Suprapubic skin (tissue), 4 donors: ENCODE measurements at places on chromosomes 4 and X. TPM values are rescaled to one million over a fixed set of nuclear protein-coding genes. Genes with fewer than 3 reads are reported as not detected.

Gene BST1
- 3.9 TPM for total RNA-seq

Gene ADAMTS3
- total RNA-seq: 0.21 TPM

Gene MAGEB17
- total RNA-seq: not detected

Gene SPANXB1
- not detected for total RNA-seq

Gene ADH4
- total RNA-seq: 0.89 TPM

Gene VCX
- total RNA-seq: not detected

Gene CLIC2
- total RNA-seq: 9.2 TPM

Gene TMPRSS11B
- total RNA-seq: not detected

GRCh38 chrX:47030339-47030738 is 47.9 kb upstream of the RGN start:
- H3K27ac ChIP-seq: no peak overlapping the region
- no peak overlapping the region for H3K4me3 ChIP-seq
- DNase-seq: no peak
- no peaks in the 10 kb centered on the region for H3K36me3 ChIP-seq
- no peaks in the 10 kb centered on the region for H3K27me3 ChIP-seq

GRCh38 chr4:76388160-76388908 is 32.6 kb downstream of the CCDC158 start:
- DNase-seq: no peak
- H3K27me3 ChIP-seq: no peaks in the 10 kb centered on the region
- no peaks in the 10 kb centered on the region for H3K36me3 ChIP-seq
- no peak overlapping the region for H3K27ac ChIP-seq
- no peak overlapping the region for H3K4me3 ChIP-seq
- no peaks in the 10 kb centered on the region for H3K4me1 ChIP-seq

GRCh38 chrX:103656617-103657016 is 27.8 kb downstream of the TCEAL1 start:
- no peak overlapping the region for H3K27ac ChIP-seq
- H3K36me3 ChIP-seq: no peaks in the 10 kb centered on the region
- no peaks in the 10 kb centered on the region for H3K27me3 ChIP-seq

DNA sequence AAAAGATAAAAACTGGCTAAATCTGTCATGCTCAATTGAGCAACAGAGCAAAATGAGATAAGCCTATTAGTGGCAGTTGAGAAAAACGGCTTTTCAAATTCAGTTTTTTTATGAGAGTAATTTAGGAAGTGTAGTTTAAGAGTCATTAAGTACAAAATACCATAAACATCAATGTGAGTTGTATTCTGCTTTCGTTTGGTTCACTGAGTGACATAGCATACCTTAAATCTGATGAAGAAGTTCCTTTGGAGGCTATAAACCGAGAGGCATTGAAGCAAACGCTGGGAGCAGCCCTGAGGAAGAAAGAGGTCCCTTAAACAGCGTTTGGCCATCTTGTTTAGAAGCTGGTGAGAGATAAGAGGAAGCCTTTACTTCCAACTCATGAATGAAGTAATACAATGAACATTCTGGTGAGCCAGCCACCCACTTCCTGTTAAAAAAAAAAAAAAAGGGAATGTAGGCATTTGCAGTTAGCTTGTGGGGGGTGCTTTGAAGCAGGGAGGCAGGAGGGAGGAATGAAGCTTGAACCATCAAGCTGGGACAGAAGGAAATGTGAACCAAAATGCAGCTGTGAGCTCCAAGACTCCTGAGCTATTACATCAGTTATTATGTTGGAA is 132.3 kb downstream of the ZNF330 start:
- H3K4me3 ChIP-seq: no peak overlapping the region
- H3K36me3 ChIP-seq: no peaks in the 10 kb centered on the region
- no peaks in the 10 kb centered on the region for H3K27me3 ChIP-seq
- no peak overlapping the region for H3K27ac ChIP-seq
- H3K4me1 ChIP-seq: no peaks in the 10 kb centered on the region

DNA sequence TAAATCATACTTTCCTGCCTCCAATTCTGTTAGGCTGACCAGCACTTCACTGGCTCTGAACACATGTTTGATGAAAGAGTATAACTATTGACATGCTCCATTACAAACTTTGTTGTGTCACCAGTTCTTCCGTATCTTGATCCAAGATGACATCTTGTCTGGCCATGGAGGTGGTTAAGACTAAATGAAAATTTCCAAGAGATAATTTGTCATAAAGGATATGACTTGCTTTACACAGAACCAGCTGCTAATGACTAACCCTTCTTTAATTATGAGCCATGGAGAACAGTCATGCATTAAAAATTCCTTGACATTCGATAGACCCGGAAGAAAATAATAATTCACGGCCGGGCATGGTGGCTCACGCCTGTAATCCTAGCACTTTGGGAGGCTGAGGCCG is 17.7 kb upstream of the N4BP2 start:
- H3K27ac ChIP-seq: no peak overlapping the region
- no peaks in the 10 kb centered on the region for H3K36me3 ChIP-seq
- no peak overlapping the region for H3K4me3 ChIP-seq
- no peaks in the 10 kb centered on the region for H3K4me1 ChIP-seq
- no peak for DNase-seq
- no peaks in the 10 kb centered on the region for H3K27me3 ChIP-seq

- DNase-seq: no peak
- H3K27me3 ChIP-seq: no peaks in the 10 kb centered on the region
- H3K36me3 ChIP-seq: no peaks in the 10 kb centered on the region
- H3K4me3 ChIP-seq: no peak overlapping the region
- no peak overlapping the region for H3K27ac ChIP-seq
Measured at GRCh38 chrX:11430271-11430670, 137.1 kb downstream of the AMELX start.

DNA sequence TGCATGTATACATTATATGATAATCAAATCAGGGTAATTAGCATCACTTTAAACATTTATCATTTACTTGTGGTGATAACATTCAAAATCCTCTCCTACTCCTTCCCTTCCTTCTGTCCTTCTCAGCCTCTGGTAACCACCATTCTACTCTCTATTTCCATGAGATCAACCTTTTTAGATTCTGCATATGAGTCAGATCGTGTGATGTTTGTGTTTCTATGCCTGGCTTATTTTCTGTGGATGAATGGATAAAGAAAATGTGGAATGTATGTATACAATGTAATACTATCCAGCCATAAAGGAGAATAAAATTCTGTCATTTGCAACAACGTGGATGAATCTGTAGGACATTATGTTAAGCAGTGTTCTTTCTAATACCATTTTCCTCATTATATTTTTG is 123.9 kb downstream of the NAA11 start:
- no peak overlapping the region for H3K27ac ChIP-seq
- no peaks in the 10 kb centered on the region for H3K27me3 ChIP-seq
- H3K36me3 ChIP-seq: no peaks in the 10 kb centered on the region

DNA sequence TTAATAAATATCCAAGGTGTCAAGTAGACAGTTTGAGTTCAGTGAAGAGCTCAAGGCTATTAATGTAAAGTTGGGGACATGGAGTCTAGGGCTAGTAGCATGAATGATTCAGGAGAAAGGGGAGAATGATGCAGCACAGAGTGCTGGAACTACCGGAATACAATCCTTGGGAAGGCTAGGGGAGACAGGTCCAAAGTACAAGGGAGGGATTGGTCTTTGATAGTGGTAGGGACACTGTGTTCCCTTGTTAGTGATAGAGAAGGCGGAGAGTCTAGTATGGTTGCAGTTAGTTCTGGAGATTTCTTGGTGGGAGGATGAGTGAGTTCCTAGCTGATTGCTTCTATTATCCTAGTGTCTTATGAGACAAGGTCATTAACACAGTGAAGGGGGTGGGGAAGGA is 8.7 kb downstream of the GCNA start:
- DNase-seq: no peak
- H3K27ac ChIP-seq: no peak overlapping the region
- no peaks in the 10 kb centered on the region for H3K36me3 ChIP-seq
- no peaks in the 10 kb centered on the region for H3K27me3 ChIP-seq
- H3K4me3 ChIP-seq: no peak overlapping the region

- peak overlapping the region; percentile 96 for H3K27ac ChIP-seq
- H3K27me3 ChIP-seq: no peaks in the 10 kb centered on the region
- DNase-seq: no peak
- peaks cover 16% of the 10 kb centered on the region for H3K36me3 ChIP-seq
- H3K4me1 ChIP-seq: peaks cover 17% of the 10 kb centered on the region
Measured at GRCh38 chr4:125091-125771, 930 bp downstream of the ZNF718 start.

GRCh38 chrX:131975851-131976250 is 47.3 kb upstream of the STK26 start:
- H3K4me3 ChIP-seq: no peak overlapping the region
- H3K27me3 ChIP-seq: no peaks in the 10 kb centered on the region
- no peak overlapping the region for H3K27ac ChIP-seq
- H3K36me3 ChIP-seq: no peaks in the 10 kb centered on the region
- DNase-seq: no peak
- H3K4me1 ChIP-seq: no peaks in the 10 kb centered on the region

DNA sequence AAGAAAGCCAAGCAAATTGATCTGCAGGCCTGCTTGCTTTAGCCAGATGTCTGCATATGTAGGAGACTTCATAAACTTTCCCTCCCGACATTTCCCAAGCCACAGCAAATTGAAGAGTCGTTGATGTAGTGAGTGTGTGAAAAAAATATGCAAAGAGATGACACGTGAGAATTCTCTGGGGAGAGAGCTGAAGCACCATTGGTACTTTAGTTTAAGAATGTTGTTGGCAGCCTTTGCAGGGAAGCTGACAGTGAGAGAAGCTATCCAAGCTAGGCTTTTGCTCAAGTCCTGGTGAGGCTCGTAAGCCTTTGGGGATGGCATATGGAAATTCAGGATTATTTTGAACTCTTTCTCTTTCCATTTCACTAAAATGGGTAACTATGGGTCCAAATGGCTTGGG is 87.5 kb downstream of the GLRA2 start:
- H3K36me3 ChIP-seq: no peaks in the 10 kb centered on the region
- H3K27ac ChIP-seq: no peak overlapping the region
- no peaks in the 10 kb centered on the region for H3K4me1 ChIP-seq
- H3K4me3 ChIP-seq: no peak overlapping the region
- H3K27me3 ChIP-seq: no peaks in the 10 kb centered on the region
- no peak for DNase-seq

DNA sequence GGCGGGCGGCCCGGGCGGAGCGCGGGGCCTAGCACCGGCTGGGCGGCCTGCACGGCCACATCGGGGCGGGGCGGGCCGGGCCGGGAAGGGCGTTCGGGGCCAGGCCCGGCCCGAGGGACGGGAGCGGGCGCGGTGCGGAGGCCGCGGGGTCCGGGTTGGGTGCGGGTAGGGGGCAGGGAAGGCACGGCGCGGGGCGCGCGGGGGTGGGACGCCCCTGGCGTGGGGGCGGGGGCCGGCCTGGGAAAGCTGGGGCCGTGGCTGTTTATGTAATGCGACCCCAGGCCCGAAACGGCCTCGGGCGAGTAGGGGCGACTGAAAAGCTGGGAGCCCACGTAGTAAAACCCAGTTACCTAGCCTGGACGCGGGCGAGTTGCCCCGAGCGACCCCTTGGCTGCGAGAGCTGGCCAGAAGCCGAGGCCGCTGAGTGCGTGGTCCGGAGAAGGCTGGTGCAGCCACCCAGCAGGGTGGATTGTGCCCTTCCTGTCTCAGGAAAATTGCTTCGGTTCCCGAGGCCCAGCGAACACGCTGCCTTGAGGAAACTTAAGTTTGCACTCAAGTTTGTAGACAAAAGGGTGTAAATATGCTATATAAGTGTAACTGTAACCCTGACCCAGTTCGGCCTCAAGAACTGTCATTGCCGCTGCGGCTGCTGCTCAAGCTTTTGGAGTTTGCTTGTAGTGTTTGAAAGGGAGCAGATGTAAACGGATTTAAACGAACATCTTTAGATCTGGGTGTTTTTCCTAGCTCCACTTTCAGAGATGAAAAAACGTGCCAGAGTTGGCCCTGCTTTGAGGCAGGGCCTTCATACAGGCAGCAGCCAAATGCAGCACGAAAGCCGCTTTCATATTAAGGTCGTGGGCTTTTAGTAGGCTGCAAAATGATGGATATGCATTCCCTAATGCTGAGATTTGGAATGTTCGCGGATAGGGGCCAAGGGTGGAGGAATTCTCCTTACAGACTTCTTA is 674 bp downstream of the SEC24B start:
- peaks cover 55% of the 10 kb centered on the region for H3K4me1 ChIP-seq
- H3K27me3 ChIP-seq: no peaks in the 10 kb centered on the region
- peak overlapping the region; percentile 94 for H3K27ac ChIP-seq
- H3K4me3 ChIP-seq: peak overlapping the region; percentile 89
- no peaks in the 10 kb centered on the region for H3K36me3 ChIP-seq
- DNase-seq: peak; percentile 79

DNA sequence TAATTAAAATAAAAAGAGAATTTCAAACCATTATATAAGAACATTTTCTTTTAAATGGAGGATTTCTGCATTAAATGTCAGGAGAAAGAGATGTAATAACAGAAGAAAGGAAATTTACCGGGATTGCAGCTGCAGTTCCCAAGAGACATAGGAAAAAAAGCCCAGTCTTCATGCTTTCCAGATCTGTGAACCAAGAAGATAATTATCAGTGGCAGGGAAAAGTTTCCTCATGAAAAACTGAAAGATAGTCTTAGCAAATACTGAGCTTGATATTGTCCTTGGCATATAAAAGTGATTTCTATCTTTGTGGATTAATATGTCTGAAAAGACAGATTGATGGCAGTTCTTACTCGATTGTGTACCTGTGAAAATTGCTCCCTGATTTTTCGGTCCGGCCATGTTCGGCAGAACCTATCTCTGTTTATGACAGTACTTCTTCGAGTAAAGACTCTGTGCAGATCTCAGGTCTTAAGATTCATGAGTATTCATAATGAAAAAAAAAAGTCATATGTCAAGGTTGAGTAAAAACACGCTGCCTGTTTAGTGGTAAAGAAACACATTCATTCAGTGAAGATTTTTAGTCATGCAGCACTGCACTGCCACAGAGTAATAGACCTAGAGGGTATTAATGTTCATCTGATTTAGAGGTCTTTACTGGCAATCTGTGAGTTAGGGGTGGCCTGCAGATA is 29.6 kb downstream of the SPARCL1 start:
- H3K4me1 ChIP-seq: peaks cover 24% of the 10 kb centered on the region
- no peak overlapping the region for H3K4me3 ChIP-seq
- DNase-seq: no peak
- H3K27ac ChIP-seq: no peak overlapping the region

DNA sequence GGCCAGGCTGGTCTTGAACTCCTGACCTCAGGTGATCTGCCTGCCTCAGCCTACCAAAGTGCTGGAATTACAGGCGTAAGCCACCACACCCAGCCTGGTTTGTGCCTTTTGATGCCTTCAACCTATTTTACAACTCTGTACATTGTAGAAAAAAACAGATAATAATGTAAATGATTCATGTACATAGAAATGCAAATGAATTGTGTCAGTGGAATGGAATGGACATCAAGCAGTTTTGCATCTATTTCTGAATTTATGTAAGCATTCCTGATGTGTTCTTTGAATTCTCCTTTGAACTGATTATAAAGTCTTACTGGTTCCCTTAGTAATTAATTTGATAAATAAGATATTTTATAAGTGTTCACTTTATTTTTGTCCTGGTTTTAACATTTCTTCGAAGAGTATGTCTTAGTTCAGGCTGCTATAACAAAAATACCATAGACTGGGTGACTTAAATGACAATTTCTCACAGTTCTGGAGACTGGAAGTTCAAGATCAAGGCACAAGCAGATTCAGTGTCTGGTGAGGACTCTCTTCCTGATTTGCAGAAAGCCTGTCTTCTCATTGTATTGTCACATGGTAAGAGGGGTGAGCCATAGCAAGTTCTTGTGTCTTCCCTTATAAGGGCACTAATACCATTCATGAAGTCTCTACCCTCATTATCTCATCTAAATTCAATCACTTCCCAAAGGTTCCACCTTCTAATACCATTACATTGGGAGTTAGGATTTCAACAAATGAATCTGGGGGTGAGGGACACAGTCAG is 162.2 kb upstream of the S100G start:
- no peaks in the 10 kb centered on the region for H3K36me3 ChIP-seq
- no peaks in the 10 kb centered on the region for H3K4me1 ChIP-seq
- no peak overlapping the region for H3K27ac ChIP-seq
- H3K4me3 ChIP-seq: no peak overlapping the region
- no peaks in the 10 kb centered on the region for H3K27me3 ChIP-seq
